ENCODE measurements at places on chromosomes 5 and 9.

- no peak for DNase-seq
Measured at GRCh38 chr5:157819502-157820115, 39.3 kb downstream of the CLINT1 start.

GRCh38 chr9:120259100-120259499, 320.9 kb downstream of the CDK5RAP2 start:
- DNase-seq = no peak

DNA sequence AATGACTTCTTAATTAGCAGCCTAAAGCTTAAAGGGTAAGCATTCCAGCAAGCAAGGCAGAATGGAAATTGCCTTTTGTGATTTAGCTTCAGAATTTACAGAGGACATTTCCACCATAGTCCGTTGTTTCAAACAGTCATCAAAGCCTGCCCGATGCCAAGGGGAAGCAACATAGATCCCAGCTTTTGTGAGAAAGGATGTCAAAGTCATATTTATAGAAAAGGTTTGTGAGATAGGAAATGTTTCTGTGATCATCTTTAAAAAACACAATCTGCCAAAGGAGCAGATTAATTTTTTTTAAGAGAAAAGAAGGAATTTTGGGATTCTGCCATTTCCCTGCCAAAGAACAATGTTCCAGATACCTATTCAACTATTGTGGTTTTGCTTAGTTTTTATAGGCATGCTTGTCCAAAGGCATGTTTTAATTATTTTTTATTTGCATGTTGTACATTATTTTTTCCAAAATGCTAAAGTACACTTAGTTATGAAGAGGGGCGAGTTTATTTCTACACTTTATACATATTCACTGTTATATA, 346.9 kb downstream of the ZNF608 start:
- no peak for DNase-seq

GRCh38 chr5:150009671-150010387, 9.3 kb downstream of the HMGXB3 start:
- DNase-seq = no peak

DNA sequence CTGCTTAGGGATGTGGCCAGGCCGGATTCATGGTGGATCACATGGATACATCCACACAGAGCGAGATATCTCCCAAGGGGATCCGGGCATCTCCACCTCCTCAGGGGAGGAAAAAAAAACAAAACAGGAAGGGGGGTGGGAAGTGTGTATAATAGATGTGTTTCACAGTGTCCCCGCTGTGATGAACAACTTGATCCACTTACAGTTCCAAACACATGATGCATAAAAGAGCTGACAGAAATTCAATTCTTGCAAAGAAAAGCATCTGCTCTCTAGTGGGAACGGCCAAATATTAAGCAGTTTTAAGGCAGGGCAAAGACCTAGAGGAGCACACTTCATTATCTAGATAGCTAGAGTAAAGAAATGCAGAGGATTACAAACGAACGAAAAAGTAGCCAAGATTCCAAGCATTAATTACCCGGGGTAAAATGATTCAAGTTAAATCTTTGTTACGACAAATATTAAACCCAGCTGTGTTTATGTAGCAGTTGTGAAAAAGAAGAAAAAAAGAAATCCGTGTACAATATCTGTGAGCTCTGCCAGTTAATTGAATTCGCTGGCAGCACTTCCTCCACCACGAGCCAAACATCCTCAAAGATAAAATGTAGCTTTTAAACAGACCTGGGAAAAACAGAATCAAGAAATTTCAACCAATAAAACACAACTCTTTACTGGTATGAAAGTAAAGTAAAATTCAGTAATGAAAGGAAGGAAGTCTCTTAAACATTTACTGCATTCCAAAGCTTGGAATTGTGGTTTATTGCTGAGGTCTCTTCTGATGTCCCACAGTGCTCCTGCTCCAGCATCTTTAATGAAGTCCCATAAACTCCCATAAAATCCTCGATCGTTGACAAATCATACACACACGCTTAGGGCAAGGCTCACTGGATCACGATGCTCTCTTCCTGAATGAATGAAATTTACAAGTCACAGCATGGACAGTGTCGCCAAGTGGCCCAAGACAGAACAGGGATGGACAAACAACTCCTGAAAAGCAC, 213.0 kb downstream of the CRB2 start:
- DNase-seq = no peak

- no peak for DNase-seq
Measured at GRCh38 chr9:18347386-18348082, 126.4 kb upstream of the ADAMTSL1 start.

DNA sequence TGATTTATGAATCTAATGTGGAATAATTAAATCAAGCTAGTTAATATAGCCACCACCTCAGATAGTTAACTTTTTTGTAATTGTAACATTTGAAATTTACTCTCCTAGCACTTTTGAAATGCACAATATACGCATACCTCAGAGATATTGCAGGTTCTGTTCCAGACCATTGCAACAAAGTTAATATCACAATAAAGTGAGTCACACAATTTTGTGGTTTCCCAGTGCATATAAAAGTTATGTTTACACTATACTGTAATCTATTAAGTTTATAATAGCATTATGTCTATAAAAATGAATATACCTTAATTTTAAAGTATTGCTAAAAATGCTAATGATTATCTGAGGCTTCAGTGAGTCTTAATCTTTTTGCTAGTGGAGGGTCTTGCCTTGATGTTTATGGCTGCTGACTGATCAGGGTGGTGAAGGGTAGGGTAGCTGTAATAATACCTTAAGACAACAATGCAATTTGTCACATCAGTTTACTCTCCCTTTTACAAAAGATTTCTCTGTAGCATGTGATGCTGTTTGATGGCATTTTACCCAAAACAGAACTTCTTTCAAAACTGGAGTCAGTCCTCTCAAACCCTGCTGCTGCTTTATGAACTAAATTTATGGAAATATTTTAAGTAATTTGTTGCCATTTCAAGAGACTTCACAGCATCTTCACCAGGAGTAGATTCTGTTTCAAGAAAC, 235.1 kb upstream of the ADAMTSL1 start:
- no peak for DNase-seq

DNA sequence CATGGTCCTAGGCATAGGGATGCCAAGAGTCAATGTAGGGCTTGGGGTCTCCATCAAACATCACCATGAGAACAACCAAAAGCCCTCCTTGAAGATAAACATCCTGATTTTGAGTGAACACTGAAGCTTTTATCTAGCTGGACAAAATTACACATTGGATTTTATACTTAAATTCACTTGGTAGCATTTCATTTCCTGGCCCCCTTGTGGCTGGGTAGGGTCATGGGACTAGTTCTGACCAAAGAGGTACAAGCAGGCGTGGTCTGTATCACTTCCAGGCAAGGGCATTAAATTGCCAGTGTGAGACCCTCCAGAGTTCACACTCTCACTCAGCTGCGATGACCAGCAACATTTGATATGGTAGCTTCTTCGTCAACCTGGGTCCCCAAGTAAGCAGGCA, 320.3 kb downstream of the ACTL7B start:
- DNase-seq = no peak

DNA sequence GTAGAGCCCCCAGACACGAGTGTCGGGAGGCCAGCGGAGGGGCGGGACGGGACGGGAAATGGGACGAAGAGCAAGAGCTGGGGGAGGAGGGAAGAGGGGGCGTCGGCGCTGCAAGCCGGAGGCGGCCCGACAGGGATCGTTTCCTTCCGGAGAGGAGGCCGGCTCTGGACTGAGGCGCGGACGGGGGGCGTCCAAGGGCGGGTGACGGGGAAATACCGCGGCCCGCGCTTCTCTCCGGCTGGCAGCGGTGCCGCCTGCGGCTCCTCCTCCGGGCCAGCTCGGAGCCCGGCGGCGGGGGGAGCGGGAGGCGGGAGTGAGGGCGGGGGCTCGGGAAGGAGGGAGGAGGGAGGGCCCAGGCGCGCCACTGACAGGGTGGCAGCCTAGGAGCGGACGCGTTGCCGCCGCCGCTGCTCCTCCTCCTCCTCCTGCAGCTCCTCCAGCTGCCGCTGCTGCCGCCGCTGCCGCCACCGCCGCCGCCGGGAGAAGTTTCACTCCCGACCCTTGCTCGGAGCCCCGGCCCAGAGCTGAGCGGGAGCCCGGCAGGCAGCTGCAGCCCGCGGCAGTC, at the start of gene CHSY3:
Gene CHSY3, plus strand, starts transcription at position 364 of the 565 bp plus-strand sequence.
- DNase-seq = peak; percentile 58

DNA sequence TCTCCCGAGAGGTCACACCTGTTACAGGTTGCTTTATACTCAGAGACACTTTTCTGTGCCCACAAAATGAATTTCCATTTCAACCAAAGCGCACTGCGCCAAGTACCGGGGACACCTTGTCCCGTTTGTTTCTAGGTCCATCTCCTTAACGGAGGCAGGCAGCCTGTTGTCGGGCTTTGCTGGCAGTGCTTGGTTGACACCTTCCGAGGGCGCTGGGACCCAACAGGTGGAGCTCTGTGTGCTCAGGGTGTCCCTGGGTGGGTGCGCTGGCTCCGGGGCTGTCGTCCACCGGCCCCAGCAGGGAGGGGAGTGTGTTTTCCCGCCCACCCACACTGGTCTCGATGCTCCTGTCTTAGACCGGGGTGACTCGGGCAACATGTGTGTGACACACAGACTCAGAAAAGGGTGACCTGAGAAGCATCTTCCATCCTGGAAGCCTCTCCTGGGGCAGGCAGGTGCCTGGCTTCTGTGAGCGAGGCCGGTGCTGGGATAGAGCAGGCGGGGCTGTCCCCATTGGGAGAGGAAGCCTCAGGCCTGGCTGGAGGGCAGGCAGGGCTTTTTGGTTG, 8.5 kb downstream of the RNU6ATAC start:
- DNase-seq = no peak

DNA sequence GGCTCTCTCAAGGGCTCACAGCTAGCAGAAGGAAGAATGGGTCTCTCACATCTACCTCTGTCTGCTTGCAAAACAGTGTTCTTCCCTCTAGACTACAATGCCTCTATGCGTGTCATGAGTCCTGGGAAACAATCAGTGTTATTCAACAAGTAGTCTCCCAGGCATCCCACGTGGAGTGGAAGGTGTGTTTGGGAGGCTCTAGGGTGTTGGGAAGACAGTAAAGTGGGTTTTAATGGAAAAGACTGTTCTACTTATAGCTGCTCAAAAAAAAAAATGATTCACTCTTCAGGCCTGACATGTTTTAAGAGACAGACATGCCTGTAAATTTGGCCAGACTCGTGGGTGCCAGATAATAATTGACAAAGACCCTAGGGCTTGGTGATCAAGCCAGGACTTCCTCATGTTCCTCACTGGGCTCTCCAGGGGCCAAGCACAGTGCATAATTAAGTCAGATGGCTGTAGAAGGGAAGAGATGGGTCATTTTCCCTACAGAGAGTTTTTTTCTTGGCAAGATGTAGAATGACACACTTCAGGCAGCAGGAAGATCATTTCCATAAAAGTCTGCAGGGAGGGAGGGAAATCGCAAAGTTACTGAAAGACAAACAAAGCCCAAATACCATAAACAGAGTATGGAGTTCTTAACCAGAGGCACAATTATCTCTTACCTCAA, 246.4 kb downstream of the ACTL7B start:
- DNase-seq = no peak

GRCh38 chr5:173180331-173180730, 36.0 kb downstream of the BNIP1 start:
- no peak for DNase-seq

DNA sequence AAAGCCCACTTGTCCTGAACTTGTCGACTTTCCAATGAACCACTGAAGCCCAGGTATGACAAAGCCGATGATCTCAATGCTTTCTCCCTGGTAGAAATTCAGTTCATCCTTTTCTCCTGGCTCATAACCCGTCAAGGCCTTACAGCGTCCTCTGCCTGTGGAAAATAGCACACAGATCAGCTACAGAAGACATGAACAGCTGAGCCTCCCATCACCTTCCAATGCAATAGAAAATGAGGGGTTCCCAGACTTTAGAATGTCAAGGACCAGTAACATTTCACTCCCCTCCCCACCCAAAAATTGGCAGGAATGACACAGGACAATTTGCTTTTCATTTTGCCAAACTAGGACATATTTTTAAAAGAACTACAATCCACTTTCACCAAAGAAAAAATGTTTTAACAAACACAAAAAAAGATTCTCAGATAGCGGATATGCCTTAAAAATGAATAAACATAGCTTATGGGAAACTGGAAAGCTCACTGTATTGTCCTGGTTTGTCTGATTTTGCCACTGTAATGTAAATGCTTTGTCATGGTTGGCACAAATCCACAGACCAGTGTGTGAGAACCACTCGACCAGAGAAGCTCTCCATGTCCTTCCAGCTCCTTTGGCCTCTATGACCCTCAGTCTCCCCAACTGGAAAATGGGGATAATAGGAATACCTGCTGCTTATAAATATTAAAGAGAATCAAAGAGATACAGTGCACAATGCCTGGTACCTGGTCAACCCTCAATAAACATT, 24.4 kb downstream of the SH3TC2 start:
- DNase-seq = no peak

GRCh38 chr9:131528886-131529505, 2.1 kb downstream of the UCK1 start:
- no peak for DNase-seq

- no peak for DNase-seq
Measured at GRCh38 chr5:143033535-143034250, 263.5 kb downstream of the ARHGAP26 start.

DNA sequence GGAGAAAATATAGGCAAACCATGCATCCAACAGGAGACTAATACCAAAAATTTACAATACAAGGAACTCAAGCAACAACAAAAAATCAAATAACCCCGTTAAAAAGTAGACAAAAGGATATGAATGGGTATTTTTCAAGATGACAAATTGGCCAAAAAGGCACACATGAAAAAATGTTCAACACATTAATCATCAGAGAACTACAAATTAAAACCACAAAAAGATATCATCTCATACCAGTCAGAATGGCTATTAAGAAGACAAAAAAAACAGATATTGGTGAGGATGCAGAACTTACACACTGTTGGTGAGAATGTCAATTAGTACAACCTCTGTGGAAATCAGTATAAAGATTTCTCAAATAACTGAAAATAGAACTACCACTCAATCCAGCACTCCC, 35.0 kb downstream of the TEX10 start:
- no peak for DNase-seq

DNA sequence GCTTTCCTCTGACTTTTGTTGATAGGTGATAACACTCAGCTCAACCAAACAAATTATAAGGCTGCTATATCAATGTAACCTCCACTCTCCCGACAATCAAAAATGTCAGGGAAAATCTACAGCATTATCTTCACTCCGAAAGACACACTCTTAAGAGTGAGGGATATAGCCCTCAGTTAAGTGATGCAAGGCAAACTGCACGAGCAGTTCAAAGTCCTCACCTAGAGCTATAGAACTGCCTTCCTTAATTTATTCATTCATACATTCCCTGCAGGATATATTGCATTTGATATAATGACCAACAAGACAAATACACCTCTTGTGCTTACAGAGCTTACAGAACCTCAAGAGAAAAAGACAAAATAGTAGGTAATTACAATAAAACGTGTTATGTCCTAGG, 378.1 kb downstream of the ELAVL2 start:
- no peak for DNase-seq

Data from NCI-H510A treated with DMSO at 0.1 percent for 48 hours (cell line).